ENCODE measurements at places on chromosomes 6 and 20.

DNA sequence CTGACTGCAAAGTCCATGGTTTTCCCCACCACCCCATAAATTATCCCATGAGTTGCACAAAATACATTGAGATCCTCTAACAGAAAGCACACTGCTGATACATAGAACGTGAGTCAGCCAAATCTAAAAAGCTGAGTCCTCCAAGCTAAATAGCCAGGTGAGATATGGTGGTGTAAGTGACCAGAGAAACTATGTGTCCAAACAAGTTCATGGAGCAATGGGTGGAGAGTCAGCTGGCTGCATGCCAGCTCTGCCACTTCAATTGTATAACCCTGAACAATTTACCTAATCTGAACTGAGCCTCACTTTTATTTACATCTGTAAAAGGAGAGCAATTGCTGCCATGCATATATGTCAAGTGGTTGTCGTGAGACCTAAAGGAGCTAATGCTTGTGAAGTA is 9.7 kb downstream of the SNAP25 start:
- peak; percentile 92 for DNase-seq

GRCh38 chr6:106959985-106960384 is 14.5 kb downstream of the CD24 start:
- DNase-seq: no peak

- no peak for DNase-seq
These were observed 14.5 kb upstream of the IRF4 start for GRCh38 chr6:376827-377640.

GRCh38 chr20:37294262-37294981 is 5.0 kb downstream of the MANBAL start:
- no peak for DNase-seq

DNA sequence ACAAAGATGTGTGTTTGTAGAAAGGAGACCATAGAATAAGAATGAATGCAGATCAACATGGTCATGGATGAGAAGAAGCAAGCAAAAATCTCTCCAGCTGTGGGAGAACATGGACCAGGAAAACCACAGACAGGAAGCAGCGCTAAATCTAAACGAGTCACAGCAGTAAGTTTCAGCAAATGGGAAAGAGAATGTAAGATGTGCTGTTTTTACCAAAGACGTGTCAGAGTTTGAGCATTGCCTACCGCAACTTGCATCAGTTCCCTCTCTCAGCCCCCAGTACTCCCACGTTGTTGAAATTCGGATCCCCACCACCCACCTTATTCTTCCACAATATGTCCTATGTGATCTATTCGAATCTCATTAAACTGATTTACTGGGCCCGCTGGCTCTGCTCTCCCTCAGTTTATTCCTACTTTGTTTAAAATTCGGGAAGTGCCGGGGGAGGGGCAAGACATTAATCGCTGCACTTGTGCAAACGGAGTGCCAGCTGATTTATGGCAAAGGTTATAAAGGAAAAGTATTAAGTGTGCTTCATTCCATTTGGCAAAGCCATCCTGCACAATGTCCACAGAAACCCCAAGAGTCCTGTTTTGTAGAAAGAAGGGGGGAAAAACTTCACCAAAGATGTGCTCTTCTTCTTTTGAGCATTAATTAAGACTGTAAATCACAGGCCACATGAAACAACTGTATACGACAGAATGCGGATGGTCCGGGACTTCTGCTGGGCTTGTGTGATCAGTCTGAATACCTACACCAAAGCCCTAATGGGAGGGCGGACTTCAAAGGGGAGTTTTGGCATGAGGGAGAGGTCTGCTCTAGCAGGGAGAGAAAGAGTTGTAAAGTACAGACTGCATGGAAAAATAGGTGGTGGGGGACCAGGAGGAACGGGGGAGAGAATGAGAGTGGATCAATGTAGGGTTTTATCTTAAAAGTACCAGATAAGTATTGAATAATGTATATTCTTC is 59.1 kb upstream of the PRDM1 start:
- no peak for DNase-seq

GRCh38 chr20:21270806-21271205 is 32.3 kb upstream of the XRN2 start:
- peak; percentile 5 for DNase-seq

DNA sequence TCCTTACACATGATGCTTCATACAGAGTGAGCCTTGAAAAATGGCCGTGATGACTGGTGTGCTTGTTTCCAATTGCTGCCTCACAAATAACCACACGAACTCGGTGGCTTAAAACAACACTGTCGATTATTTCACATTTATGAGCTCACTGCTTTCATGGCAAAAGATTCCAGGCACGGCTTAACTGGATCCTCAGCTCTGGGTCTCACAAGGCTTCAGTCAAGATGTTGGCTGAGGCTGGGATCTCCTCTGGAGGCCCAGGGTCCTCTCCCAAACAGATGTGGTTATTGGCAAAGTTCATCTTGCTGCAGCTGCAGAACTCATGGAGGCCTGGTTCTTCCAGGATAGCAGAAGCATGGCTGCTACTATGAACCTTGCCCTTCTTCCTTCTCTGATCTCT is 144.6 kb downstream of the TFAP2C start:
- DNase-seq: no peak

DNA sequence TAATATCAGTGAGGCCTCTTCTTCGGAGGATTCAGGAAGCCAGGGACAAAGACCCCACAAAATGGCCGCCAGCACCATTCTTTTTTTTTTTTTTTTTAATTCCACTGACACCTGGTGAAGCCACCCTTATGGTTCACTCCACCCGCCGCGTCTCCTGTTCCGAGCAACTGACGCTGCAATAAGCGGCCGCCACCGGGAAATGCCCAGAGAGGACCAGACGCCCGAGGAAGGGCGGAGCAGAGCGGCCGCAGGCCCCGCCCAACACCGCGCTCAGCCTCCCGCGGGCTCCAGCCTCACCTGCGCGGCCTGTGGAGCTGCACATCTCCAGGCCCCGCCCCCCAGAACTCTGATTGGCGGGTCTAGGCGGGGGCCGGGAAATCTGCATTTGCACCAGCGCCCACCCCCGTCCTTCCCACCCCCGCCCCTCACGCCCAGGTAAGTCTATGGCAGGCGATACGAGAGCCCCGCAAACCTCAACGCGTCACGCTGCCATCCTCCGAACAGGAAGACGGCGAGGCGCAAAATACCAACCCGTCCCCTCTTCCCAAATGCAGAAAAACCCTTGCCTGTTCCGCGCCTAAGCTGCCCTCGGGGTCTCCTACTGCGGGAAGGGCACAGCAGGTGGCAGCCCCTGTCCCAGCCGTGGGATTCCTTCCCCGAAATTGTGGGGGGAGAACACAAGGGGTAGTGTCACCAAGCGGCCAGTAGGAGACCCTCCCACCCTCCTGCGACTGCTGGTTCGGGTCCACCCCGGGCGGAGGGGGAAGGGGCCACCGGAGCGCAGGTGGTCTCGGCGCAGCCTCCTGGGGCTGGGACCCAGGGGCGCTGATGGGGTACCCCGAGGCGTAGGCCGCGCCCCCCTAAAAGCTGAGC is 960 bp downstream of the ATP9A start:
- DNase-seq: peak; percentile 96

DNA sequence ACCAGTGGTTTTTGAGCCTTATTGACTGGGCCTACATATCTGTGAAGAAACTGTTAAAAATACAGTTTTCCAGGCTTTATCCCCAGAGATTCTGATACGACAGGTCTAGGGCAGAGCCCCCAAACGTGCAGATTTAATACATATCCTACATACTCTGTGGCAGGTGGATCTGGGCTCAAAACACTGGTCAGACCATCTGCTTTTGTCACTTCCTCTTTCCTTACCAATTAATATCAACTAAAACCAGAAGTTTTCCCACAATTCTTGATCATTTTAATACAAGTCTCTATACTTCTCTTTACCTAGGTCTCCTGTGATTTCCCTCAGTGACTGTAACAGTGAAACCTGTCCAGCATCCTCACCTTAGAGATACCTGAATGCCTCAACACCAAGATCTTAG is 108.8 kb downstream of the PREP start:
- no peak for DNase-seq

DNA sequence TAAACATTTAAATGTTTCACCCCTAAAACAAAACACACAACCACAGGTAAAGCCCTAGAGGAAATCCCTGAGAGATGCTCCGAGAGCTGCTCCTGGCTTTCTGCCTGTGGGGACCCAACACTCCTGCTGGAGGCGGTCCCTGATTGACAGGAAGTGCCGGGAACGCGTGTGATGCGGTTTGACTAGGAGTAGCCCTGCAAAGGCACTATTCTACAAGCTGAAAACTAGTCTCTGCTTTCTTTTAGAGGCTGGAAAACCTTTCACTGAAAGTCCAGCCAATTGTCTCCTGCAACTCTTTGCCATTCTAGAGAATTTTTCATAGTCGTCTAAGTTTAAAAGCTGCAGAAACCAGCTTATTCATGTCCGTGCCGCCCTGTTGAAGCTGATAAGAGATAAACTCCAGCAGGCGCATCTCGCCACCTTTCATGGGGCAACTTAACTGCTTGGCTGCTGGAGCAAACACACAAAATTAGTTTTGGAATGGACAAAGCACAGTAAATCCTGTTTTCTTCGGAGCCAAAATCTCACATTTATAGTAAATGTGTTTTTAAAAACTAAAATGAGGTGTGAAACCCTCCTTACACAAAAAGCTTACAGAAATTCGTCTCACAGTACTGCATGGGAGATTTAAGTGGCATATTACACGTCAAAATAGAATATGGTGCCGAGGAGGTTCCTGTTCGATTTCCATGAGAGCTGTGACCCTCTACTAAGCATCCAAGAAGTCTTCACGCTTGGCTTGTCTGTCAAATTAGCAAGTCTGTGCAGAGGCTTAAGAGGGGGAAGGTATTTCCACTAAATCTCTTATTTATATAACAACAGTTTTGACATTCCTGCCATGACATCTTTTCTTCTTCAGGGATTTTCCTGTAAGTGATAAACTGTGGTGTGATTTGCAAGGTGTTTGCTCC is 46.9 kb downstream of the DACT2 start:
- DNase-seq: no peak

- DNase-seq: peak; percentile 79
These were observed 11.4 kb downstream of the SYNGAP1 start for GRCh38 chr6:33430991-33431879.

- no peak for DNase-seq
These were observed 27.4 kb upstream of the LCA5 start for GRCh38 chr6:79564636-79565035.

GRCh38 chr20:52614051-52614863 is 357.9 kb upstream of the TSHZ2 start:
- no peak for DNase-seq

DNA sequence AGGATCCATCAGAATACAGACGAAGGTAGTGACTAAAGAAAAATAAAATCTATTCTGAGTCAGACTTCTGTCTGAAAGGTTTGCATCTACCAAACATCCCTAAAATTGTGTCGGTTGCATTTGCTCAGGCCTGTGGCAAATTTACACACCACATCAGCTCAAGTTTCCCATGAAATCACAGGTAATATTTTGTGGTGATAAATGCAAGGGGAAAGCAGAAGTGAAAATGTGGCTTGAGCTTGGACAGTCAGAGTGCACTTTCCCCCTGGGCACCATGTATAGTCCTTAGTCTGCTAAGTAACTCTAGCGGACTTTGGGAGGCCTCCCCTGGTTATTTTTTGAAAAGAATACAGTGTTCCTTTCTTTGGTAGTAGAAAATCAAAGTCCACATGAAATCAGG is 159.1 kb downstream of the PKHD1 start:
- DNase-seq: no peak

DNA sequence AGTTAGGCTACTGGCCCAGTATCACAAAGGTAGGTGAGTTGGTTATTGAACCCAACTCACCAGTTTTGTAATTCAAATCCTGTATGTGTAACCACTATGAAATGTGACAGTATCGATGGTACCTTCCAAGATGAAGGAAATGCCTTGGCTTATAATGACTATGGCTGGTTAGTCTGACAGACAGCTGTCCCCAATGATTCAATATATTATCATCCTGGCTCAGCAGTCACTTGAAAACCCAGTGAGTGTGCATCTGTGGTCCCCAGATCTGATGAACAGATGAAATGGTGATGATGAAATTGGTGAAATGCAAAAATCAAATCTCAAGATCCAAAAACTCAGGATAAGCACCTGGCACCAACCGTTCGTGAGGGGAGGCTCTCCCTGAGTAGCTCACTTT is 54.8 kb downstream of the TNFRSF21 start:
- DNase-seq: no peak

GRCh38 chr6:165922309-165922794 is 245.3 kb downstream of the TBXT start:
- no peak for DNase-seq

DNA sequence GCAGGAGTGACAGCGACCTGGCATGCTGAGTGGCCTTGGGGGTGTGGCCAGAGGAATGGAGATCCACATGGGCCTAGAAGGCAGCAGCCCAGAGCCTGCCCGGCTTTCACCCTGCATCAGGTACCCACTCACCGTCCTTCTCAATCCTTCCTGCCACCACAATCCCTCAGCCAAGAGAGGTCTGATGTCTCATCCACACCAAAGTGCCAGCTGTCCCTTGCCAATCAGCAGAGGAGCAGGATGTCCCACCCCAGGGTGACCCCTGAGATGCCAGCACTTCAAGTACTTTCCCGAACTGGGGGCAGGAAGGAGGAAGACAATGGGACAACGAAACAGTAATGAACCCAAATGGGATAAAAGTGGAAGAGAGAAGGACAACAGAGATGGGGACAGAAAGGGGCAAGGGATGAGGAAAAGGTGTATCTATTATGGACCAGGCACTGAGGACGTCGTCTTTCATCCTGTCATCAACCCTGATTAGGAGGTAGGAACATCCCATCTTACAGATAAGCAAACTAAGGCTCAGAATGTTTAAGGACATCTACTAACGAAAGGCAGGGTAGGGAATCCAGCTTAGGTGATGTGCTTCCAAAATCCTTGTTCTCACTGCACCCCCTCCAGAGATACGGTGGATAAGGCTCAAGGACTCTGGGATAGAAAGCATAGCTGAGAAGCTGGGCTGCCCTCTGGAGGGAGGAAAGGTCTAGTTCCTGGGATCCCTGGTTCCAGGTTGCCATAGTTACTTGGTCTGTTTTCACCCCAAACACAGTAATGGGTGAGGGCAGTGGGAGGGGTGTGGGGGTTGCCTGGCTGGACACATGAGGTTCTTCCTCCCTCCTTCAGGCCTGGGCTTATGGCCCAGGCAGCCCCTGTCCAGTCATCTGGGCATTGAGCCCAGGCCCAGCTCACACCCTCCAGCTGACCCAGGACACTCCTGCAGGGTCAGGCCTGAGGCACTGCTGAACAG is 4.5 kb upstream of the TNXB start:
- DNase-seq: no peak

- no peak for DNase-seq
These were observed 52.5 kb upstream of the TAGAP start for GRCh38 chr6:159097256-159097655.

GRCh38 chr20:34938466-34939163 is 17.0 kb downstream of the GSS start:
- DNase-seq: peak; percentile 25

DNA sequence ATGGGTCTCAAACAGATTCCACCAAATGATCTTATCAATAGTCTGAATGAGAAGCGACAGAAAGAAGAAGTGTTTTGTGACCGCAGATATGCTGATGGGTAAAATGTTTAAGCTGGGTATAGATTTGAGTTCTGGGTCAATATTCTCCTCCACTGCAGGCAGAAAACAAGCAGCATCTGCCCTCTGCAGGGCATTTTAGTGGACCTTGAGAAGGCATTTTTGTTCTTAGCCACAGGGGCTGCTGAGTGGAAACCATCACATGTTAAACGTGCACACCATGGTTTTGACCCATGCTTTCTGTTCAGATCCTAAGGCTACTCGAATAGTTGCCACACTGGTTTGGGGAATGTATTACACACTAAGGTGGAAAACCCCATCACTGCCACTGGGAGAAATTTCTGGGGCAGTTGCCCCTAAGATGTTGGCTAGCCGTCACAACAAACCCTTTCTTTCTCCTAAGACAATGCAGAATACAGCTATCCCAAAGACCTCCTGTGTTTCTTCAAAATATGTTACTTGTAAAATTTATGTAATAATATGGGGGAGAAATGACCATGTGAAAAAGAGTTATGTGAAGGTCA is 5.5 kb downstream of the POU3F2 start:
- DNase-seq: peak; percentile 48
